GM20000 (cell line): ENCODE measurements at places on chromosomes 2 and 18.
A peak's percentile ranks its signal among the peaks of the same experiment; 100 is the strongest.

DNA sequence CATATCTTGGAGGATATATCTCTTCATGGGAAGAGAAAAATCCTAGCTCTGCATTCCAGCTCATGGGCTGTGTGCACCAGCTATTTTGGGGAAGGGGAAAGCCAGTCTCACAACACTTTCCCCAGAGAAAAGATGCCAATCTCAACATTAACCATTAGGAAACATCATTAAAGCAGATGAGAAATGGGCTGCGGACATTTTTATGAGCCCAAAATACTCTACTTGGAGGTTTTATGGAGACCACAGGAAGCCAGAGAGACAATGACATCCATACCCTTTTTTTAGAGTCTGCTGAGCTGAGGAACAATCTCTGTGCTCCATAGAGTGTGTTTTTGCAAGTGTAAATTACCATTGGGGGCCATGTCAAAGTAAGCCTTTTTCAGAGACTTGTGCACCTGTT, 213.7 kb downstream of the TRIB2 start:
- DNase-seq, result no peak

DNA sequence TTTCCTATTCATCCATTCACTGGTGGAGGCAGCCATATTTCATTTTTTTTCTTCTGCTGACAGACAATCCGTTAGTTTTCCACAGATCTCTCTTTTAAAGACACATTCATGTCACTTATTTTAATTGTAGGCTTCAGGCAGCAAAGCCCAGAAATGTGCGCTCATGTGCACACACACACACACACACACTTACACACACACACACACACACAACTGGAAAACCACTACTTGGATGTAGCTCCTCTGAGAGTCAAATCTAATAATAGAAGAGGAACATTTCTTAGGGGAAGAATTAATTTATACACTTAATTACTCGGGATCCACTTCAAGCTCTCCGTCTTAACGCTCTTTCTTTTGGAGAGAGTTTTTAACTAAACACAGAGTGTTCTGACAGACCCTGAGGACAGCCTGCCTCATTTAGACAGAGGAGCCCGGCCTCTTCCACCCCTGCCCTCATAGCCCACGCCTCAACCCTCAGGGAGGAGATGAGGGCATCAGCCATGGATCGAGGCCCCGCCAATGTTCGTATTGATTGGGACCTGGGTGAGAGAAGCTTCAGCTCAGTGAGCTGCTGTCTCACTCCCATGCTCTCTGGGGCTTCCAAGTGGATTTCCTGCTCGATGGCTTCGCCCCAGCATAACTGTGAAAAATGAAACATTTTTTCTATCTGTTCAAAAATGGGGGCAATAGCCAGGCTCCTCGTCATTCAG, 261.4 kb upstream of the SKOR2 start:
- no peak for DNase-seq

- peak; percentile 79 for DNase-seq
These were observed 9.7 kb upstream of the OTOS start for GRCh38 chr2:240149943-240150784.

DNA sequence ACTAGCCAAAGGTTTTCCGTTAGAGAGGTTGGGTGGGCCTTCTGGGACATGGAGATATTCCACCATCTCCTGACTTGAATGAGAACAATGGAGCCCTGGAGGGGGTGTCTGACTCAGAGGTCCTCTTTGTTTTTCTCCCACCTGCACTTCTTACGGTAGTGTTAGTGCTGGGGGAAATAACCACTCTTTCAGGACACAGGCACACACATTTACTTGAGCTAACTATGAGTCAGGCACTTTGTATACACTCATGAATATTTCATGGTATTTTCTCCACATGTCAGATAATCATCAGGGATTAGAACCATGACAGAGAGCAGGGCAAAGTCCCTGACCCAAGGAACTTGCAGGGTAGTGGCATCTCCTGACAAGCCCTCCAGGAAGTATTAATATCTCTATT, 439.1 kb downstream of the TSN start:
- no peak for DNase-seq

GRCh38 chr18:35497027-35497369, 762 bp downstream of the INO80C start:
- no peak for DNase-seq

- no peak for DNase-seq
These were observed 135.5 kb downstream of the EIPR1 start for GRCh38 chr2:3241971-3242746.

DNA sequence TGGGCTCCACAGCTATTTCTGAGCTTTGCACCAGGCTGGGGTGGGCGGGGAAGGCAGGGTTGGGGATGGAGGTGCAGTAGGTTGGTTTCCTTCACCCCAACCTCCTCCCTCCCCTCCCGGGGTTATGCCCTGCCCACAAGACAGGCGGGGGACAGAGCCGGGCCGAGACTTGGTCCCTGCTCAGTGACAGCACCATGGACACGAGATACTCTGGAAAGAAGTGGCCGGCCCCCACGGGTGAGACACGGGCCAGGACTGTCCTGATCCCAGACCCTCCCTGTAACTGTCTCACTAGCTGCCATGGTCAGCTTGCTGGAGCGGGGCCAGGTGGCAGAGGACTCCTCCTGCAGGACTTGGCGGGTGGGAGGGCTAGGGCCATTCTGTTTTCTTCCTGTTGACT, 59.7 kb downstream of the DYSF start:
- no peak for DNase-seq

- DNase-seq, result no peak
These were observed 227.3 kb upstream of the TANK start for GRCh38 chr2:160932960-160933359.

- DNase-seq, result no peak
These were observed 10.7 kb upstream of the CHMP1B start for GRCh38 chr18:11840493-11840892.

DNA sequence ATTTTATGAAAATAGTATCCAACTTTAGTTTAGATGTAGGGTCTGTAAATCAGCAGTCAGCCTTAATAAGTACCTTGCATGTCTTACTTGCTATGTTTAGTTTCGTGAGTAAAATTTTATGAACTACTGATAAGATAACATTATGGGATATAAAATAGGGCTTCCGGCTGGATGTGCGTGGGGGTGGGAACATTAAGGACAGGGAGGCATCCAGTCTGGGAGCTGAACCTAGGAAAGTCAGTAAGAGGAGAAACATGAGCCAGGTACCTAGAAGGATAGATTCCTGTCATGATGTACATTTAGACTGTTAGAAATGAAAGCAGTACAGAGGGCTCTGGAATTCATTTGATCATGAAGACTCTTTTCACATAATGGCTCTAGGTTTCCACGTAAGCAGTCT, 12.7 kb upstream of the KCNJ13 start:
- no peak for DNase-seq

DNA sequence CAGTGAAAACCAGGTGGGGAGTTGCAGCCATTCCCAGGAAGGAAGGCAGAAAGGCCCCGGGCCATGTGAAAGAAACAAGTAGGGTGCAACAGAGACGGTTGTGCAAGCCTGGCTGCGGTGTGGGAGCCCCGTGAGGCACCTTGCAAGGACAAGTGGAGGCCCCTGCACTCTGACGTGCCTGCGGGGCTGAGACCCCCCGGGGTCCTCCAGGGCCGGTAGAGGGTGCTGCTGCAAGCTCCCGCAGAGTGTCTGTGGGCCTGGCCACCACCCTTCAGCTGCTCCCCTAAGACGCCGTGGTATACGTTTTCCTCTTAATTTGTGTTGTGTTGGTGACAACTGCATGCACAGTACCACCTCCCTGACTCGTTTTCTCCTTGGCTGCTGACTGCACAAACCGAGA, 27.4 kb upstream of the MC5R start:
- no peak for DNase-seq

DNA sequence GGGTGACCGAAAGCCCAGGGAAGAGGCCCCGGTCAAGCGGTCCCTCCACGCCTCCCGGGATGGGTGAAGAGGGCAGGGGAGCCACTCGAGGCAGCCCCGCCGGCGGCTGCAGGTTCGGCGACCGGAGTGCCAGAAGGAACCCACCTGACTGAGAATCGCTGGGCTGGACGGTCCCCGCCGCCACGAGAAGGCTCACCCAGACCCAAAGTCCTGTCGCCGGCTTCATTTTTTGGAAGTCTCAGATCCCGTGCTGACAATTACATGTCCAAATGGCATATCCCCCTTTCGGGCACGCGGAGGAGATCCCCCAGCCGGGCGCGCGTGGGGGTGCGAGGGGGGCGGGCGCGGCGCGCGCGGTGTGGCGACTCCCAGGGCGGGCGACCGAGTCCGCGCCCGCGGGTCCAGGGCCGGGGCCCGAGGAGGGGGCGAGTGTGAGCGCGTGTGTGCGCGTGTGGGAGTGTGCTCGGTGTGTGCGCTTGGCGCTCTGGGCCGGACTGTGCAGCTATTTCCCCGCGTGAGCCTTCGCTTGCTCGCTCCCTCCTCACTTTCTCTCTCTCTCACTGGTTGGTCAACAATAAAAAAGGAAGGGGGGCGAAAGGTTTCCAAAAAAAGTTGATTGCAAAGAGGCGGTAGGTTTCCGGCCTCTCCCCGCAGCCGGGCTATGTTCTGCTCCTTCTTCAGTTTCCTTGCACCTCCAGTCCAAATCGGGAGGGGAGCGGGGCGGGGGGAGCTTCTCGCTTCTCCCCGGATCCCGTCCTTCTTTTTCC, at the start of gene ERBB4:
Gene ERBB4, minus strand, starts transcription at position 498 of the 767 bp plus-strand sequence. Its CDS starts 272 bp downstream, at position 226.
- DNase-seq, result peak; percentile 29

- no peak for DNase-seq
These were observed 44.4 kb downstream of the LCT start for GRCh38 chr2:135792401-135793150.

DNA sequence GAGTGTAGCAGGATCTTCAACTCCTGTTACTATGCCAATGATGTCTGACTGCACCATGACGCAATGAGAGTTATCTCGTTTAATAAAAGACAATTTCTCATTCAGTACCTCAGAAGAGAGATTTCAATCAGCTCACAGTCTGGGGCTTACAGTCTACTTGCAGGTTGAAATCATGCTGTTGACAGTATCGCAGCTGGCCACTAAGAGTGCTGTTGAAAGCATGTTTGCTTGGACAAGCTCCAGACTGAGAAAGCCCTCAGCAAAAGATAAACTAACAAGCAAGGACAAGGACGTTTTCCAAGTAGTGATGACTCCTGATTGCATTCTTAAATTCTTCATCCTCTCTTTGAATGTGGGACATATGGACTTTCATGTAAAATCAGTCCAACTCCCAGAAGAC, 145.2 kb upstream of the SYT4 start:
- no peak for DNase-seq

GRCh38 chr2:141259683-141260082, 871.1 kb downstream of the LRP1B start:
- DNase-seq, result no peak

GRCh38 chr2:113709022-113709421, 47.4 kb downstream of the SLC35F5 start:
- no peak for DNase-seq

DNA sequence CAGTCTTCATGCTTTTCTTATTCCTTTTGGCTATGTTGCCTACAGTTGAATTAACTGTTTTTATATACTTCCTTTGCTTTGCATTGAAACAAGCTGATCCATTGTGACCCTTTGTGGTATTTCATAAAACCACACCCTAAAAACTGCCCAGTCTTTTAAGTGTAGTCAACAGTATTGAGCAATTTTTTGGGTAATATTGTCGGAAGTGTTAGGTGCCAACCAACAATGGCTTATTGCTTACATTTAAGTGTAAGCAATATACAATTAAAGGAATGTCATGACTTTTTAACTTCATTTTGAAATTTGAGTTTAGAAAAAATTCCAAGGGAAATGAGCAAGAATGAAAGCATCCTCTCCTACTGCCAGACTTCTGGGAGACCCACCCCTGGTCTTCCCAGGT, 174.1 kb downstream of the NEDD4L start:
- DNase-seq, result no peak

GRCh38 chr18:79672490-79673276, 6.9 kb upstream of the CTDP1 start:
- DNase-seq, result no peak

DNA sequence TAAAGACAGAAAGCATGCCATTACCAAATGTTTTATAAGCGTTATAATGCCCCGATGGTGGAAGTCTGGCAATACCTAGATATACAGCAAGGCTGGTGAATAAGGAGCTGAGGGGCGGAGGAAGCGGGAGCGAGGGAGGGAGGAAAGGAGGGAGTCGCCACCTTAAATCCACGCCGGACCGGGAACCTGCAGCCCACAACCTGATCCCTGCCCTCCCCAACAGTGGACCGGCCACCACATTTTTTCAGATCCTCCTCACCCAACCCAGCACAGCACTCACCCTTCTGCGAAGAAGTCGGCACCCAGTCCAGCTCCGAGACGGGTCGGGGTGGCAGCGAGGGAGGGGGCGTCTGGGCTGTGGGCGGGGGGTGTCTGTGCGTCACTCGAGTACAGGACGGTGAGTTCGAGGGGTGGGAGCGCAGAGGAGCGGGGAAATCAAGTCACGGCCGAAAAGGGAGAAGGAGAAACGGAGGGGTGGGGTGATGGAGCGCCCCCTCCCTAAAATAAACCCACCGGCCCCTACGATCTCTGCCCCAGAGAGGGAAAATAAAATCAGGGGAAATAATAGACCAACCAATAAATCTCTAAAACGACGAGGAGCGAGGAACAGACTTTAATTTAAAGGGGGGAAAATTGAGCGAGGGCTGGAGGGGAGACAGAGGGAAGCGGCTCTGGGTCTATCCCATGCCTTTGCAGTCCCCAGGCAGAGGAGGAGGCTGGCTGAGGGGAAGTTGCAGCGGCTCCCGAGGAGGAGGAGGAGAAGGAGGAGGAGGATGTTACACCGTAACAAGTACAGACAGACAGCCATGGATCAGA, 96.5 kb upstream of the SERTAD2 start:
- DNase-seq, result no peak

DNA sequence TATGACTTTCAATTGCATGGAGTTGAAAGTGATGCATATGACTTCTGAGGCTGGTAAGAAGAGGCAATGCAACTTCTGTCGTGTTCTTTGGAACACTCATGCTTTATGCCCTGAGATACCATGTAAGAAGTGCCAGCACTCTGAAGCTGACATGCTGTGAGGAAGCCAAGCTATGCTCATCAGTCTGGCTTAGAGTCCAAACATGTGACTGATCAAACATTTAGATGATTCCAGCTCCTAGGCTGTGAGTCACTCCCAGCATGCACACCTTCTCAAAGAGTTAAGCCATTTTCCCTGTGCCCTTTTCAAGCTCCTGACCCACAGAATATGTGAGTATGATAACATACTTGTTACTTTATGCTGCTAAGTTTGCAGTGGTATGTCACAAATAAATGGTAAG, 15.8 kb upstream of the VRK2 start:
- no peak for DNase-seq

DNA sequence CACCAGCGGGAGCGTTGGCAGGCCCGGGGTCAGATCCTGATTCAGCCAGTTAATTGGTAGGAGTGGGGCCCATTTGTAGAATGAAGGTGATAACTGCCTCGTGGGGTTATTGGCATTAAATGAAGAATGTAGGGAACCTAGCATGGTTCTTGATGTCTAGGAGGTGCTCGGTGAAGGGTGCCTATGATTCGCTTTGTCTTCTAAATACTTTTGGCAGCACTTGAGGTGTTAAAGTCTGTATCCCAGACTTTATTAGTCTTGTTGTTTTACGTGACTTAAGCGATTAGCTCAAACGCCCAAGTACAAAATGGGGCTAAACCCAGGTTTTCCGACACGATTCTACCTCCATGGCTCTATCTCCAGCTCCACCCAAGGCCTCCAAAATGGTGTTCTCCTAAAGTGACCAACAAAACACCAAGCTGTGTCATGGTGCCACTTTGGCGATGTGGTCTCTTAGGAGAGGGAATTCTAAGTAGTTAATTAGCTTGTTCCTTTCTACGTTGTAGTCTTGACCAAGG, 980 bp upstream of the PPP4R1 start:
- no peak for DNase-seq
